ENCODE measurements at places on chromosomes 6 and 20.
A peak's percentile ranks its signal among the peaks of the same experiment; 100 is the strongest.

DNA sequence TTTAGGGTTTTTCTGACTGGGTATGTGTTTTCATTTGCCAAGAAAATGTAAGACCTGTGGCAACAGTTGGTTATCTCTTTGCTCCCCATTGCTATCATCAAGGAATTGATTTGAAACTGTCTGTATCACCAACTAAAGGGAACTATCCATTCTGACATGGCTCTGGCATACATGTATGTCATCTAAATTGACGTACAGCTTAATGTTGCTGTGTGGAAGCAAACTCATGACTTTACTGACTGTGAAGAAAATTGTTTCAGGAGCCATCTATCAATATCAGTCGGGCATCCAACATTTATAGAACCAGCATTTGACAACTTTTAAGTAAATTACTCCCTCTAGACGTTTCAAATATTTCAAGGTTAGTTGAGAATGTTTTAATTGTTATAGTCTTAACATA is 555.8 kb upstream of the EPHA7 start:
- no peak for DNase-seq

DNA sequence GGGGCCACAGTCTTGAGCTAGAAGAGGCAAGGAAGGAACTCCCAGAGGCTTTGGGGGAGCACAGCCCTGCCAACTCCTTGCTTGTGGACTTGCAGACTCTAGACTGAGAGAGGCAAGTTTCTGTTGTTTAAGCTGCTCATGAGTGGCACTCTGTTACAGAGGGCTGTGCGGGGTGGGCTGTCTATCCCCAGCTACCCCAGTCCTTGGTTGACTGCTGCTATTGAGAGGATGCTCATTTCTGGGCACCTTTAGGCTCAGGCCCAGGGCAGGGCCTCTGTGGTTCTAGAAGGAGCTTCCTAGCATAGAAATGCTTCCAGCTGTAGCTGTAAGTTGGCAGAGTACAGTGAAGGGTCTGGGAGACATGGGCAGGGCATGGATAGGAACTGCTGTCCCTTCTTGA is 151.3 kb upstream of the GGTLC1 start:
- DNase-seq = no peak

GRCh38 chr6:116158641-116159040 is 32.7 kb upstream of the COL10A1 start:
- DNase-seq = no peak

GRCh38 chr20:3183896-3184612 is 10.7 kb upstream of the LZTS3 start:
- DNase-seq = no peak

- peak; percentile 67 for DNase-seq
Observed at GRCh38 chr6:37050045-37050853, 44.8 kb downstream of the FGD2 start.

DNA sequence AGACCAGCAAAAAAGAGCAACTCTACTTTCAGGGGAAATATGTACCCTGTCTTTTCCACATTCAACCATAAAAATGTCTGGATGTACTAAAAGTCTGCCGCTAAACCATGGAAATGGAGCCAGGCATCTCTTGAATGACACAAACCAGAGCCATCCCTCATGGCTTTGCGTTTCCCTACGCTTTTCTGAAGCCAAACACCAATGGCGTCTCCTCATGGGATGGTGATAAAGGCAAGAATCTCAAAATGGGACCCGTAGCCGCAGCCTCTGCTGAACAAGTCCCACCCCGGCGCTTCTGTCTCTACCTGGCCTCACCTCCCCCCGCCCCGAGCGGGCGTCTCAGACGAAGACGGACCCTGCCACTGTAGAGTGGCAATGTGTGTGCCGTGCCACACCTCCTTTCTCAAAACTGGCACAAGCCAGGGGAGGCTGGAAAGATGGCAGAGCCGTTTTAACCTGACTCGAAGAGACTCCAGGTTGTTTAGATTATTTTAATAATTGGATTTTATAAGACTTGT is 80.3 kb upstream of the AFDN start:
- no peak for DNase-seq

GRCh38 chr6:10678456-10678855 is 16.0 kb downstream of the C6orf52 start:
- no peak for DNase-seq

GRCh38 chr6:92945799-92946198 is 473.6 kb downstream of the EPHA7 start:
- no peak for DNase-seq

DNA sequence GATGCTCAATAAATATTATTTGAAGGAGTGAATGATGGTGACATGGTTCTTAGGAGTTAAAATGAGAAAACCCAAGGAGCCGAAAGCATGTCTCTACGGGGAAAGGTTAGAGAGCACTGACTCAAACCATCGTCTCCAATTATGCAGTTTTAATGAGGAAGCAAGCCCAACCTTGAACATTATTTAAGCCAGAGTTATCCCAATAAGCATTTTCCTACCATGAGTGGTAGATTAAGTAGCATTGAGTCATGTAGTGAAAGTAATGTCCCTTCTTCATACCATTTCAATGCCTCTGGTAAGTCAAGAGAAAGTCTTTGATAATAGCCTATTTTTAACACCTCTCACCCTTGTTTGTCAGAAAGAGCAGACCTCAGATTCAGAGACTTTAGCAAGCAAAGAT is 13.5 kb downstream of the TSHZ2 start:
- no peak for DNase-seq

DNA sequence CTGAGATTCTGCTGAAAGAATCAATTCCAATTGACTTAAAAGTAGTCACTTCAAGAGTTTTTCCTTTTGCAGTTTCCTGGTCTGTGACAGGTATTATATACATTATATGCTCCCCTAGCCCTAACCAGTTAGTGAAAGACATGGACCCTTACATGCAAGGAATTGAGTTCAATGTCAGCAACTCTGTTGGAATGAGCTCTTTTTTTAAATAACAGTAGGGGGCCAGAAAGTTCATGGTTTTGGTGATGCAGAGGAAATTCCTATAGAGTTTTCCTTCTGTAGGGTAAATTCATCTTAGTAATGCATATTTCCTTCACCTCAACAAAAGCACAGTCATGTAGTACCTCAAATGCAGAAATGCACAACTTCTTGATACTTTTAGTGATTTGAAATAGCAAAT is 172.2 kb downstream of the KIF6 start:
- no peak for DNase-seq

DNA sequence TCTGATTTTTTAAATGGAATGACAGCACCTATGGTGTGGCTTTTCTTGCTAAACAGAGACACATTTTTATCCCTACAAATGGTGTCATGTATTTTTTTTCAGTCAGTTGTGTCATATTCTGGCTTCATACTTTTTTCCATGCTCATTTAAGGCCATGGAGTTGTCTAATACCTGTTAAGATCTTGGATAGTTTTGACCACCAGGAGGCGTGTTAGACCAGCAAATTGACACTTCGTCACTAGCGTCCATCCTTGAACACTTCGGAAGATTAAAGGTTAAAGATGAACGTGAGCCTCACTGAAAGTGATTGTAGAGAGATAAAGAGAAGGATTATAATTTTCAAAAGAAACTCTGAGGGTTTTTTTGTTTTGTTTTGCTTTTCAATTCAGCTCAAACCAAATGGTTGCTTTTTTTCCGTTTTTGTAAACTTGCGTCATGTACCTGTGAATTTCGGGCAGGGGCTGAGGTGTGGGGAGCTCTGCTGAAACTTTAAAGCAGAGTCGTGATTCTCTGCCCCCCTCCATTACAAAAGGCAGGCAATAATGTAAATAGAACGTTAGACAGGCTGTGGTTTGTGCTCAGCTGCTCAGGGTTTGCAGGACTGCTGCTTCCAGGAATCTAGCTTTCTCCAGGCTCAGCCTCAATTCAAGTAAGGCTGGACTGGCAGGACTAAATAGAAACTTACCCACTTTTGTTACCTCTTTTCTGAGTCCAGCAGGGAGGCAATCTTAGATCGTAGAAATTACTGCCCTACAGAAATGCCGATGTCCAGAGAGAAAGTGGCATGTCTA is 245.1 kb downstream of the FOXA2 start:
- DNase-seq = no peak

DNA sequence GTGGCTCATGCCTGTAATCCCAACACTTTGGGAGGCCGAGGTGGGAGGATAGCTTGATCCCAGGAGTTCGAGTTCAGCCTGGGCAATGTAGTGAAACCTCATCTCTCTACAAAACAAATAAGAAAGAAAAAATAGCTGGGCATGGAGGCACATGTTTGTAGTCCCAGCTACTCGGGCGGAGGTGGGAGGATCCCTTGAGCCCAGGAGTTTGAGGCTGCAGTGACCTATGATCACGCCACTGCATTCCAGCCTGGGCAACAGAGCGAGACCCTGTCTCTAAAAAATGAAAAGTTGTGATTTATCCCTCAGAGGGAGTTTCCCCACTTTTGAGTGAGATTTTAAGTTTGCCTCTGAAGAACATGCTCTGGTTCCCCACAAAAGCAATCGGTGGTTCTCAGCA is 17.4 kb upstream of the BMP7 start:
- no peak for DNase-seq

- DNase-seq = peak; percentile 49
Observed at GRCh38 chr6:26158076-26158580, 70.9 kb downstream of the HFE start.

GRCh38 chr6:134097114-134097707 is 44.8 kb upstream of the SLC2A12 start:
- no peak for DNase-seq

GRCh38 chr20:19649041-19649440 is 109.0 kb upstream of the RIN2 start:
- DNase-seq = no peak

DNA sequence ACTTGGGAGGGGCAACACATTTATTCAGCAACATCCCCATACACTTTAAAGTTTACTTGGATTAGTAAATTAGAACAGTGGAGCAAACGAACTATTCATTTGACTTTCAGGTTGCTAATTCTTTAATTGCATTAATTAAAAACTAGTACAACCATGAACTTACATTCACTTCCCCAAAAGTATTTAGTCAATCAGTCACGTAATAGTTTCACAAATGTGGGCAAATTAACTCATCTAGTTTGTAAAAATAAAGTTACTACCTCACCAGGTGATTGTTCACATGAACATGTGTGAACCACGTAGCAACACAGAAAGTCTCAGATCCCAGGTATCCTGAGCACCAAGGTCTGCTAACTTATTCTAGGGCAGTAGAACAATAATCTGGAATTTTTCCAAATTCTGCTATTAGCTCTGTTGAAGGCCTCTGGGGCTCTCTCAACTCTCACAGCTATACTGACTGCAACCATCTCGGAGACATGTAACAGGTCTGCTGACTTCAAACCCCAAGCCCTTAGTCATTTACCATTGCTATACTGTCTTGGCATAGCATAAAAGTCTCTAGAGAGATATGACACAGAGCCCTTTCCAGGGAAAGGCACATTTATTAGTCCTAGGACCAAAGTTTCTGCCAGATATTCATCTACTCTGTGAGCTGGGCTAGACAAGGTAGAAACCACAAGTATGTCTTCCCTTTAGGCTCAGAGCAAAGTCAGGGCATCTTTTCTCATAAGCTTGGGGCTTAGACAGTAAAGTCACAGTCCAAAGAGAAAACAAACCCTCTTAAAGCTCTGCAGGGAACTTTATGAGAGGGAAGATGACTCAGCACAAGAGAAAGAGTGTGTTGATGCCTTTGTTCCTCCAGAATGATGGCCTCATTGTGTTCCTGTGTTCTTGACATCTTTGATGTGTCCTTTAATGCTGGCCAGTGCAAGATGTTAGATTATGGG is 50.9 kb upstream of the CCDC28A start:
- DNase-seq = no peak

DNA sequence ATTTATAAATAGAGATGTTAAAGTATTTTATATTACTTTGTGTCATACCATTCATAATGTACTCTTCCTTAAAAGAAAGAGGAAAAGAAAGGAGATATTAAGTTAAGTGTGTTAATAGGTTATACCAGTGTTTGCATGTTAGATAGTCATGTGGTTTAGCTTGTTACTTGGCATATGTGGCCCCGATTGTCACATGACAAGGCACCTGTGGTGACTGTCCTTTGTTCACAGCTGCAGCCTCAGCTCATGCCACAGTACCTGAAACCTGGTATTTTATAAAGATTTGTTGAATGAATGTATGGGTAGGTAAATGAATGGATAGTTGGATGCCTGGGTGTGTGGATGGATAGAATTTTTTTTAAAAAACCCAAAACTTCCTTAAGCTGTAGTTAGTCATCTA is 306.1 kb upstream of the FLRT3 start:
- no peak for DNase-seq

DNA sequence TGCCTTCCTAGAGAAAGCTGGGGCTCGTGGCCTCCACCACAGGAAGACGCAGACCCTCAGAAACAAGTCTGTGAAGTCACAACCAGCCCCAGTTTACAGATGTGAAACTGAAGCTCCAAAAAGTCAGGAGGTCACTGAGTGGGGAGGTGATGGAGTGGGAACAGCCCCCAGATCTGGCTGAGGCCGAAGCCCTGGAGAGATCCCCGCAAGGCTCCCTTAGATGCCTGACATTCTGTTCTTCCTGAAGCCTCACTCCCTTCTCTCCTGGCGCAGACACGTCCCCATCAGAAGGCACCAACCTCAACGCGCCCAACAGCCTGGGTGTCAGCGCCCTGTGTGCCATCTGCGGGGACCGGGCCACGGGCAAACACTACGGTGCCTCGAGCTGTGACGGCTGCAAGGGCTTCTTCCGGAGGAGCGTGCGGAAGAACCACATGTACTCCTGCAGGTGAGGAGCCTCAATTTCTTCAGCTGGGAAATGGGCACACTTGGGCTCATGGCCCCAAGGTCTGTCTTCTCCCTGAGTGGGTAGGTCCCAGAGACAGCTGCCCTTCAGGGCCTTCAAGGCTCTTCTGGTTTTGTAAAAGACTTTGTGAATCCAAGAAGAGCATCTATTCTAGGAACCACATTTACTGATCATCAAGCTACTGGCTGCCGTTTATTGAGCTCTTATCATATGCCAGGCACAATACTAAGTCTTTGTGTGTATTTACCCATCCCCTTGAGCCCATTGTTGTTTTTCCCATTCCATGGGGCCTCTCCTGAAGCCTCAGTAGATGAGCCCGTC is 50.5 kb downstream of the HNF4A start:
- no peak for DNase-seq

GRCh38 chr20:31685853-31686643 is 36.6 kb downstream of the BCL2L1 start:
- DNase-seq = no peak

GRCh38 chr6:53861518-53861917 is 66.7 kb downstream of the LRRC1 start:
- DNase-seq = no peak

GRCh38 chr20:48492015-48492714 is 335.6 kb downstream of the PREX1 start:
- DNase-seq = no peak

GRCh38 chr6:45983062-45983461 is 32.6 kb downstream of the CLIC5 start:
- no peak for DNase-seq

GRCh38 chr6:13438126-13438525 is 49.3 kb downstream of the GFOD1 start:
- no peak for DNase-seq
